H9 (cell line): ENCODE measurements at places on chromosomes 1 and 21. TPM values are rescaled to one million over a fixed set of nuclear protein-coding genes. Genes with fewer than 3 reads are reported as not detected.

DNA sequence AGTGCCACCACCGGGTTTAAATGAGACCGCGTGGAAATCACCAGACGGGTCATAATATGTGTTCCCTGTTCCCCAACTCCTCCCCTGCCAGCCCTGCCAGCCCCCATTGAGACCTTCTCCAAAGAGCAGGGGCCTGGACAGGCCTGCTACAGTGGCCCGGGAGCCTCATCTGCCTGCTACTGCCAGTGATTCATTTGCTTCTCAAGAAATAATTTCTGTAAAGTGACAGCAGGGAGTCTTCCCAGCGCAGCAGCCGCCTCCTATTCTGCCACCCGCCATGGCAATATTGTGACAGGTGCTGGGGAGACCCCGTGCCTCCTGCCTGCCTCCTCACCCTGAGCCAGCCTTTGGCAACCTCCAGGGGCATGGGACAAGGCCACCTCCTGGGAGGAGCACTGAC is 8.9 kb downstream of the IFFO2 start:
- H3K4me3 ChIP-seq = no peak overlapping the region
- H3K4me1 ChIP-seq = peaks cover 8% of the 10 kb centered on the region; the same call in 1 of the 2 replicates
- H3K27me3 ChIP-seq = no peaks in the 10 kb centered on the region
- H3K27ac ChIP-seq = no peak overlapping the region

- no peak for DNase-seq
- H3K27me3 ChIP-seq = no peaks in the 10 kb centered on the region
- H3K4me3 ChIP-seq = no peak overlapping the region
- no peak overlapping the region for H3K27ac ChIP-seq
- no peaks in the 10 kb centered on the region for H3K36me3 ChIP-seq
Measured at GRCh38 chr1:177568622-177569021, 397.9 kb downstream of the BRINP2 start.

RASAL2 gene
- 22.2 and 22.3 TPM in 2 replicates for total RNA-seq

DNA sequence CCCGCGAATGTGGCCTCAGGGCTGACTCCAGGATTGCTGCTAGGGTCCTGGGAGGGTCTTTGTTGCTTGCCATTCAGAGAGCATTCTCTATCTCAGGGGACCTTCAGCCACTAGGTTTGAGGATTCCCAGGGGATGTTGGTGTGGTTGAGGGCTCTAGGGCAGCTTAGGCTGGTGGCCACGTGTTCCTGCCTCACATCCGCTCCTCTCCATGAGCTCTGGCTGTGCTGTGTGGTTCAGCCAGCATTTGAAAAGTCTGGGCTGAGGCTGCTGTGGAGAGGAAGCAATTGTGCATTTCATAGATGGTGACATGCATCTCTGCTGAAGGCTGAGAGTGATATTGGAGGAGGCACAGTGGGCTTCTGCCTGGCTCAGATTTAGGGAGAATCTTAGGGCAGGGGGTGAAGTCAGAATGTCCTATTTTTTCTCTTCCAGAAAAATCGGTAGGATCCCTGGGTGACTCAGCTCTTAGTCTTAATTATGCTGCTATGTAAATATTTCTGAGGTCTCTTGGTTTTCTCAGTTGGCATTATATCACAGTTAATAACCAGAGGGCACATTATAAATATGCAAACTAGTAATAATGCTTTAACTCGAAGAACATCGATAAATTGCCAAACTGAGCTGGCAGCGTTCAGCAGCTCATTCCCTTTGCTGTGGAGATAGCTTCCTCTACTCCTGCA is 182.3 kb downstream of the CAMTA1 start:
- H3K36me3 ChIP-seq = no peaks in the 10 kb centered on the region
- DNase-seq = no peak
- no peaks in the 10 kb centered on the region for H3K4me1 ChIP-seq
- H3K27ac ChIP-seq = no peak overlapping the region
- H3K4me3 ChIP-seq = no peak overlapping the region; the same call in 2 of the 3 replicates
- no peaks in the 10 kb centered on the region for H3K27me3 ChIP-seq

FABP3 gene
- 9.0 and 10.2 TPM in 2 replicates for total RNA-seq

CFHR1 gene
- not detected in 2 replicates for total RNA-seq

DNA sequence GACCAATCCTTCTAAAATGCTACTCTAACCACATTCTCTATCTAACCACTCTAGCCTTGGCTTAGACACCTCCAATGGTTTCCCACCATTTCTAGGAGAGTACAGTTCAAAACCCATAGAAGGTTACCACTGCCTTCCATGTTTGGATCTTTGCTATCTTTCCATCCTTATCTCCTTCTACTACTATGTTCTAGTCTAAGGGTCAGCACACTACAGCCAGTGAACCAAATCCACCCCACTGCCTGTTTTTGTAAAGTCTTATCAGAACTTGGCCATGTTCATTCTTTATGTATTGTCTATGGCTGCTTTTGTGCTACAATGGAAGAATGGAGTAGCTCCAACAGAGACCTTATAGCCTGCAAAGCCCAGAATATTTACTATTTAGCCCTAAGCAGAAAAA is 6.2 kb downstream of the MTF1 start:
- H3K36me3 ChIP-seq = peaks cover 24% of the 10 kb centered on the region
- H3K27me3 ChIP-seq = no peaks in the 10 kb centered on the region
- H3K4me1 ChIP-seq = no peaks in the 10 kb centered on the region
- no peak for DNase-seq
- H3K4me3 ChIP-seq = no peak overlapping the region

DNA sequence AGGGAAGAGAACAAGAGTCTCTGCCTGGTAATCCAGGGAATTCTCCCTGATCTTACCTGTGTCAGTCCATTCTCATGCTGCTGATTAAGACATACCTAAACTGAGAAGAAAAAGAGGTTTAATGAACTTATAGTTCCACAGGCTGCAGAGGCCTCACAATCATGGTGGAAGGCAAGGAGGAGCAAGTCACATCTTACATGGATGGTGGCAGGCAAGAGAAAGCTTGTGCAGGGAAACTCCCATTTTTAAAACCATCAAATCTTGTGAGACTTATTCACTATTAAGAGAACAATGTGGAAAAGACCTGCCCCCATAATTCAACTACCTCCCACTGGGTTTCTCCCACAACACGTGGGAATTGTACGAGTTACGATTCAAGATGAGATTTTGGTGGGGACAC is 34.2 kb upstream of the LRRC8B start:
- H3K27ac ChIP-seq = no peak overlapping the region
- no peak for DNase-seq
- no peaks in the 10 kb centered on the region for H3K4me1 ChIP-seq
- H3K36me3 ChIP-seq = peaks cover 15% of the 10 kb centered on the region
- no peak overlapping the region for H3K4me3 ChIP-seq
- no peaks in the 10 kb centered on the region for H3K27me3 ChIP-seq

- H3K27me3 ChIP-seq = peaks cover 19% of the 10 kb centered on the region
- H3K36me3 ChIP-seq = peaks cover 5% of the 10 kb centered on the region; the same call in 2 of the 3 replicates
- H3K27ac ChIP-seq = no peak overlapping the region
- H3K4me3 ChIP-seq = peak overlapping the region; percentile 81
- DNase-seq = no peak
Measured at GRCh38 chr1:177163844-177164379, 600 bp downstream of the ASTN1 start.
